ENCODE measurements at places on chromosomes 7 and 10.

DNA sequence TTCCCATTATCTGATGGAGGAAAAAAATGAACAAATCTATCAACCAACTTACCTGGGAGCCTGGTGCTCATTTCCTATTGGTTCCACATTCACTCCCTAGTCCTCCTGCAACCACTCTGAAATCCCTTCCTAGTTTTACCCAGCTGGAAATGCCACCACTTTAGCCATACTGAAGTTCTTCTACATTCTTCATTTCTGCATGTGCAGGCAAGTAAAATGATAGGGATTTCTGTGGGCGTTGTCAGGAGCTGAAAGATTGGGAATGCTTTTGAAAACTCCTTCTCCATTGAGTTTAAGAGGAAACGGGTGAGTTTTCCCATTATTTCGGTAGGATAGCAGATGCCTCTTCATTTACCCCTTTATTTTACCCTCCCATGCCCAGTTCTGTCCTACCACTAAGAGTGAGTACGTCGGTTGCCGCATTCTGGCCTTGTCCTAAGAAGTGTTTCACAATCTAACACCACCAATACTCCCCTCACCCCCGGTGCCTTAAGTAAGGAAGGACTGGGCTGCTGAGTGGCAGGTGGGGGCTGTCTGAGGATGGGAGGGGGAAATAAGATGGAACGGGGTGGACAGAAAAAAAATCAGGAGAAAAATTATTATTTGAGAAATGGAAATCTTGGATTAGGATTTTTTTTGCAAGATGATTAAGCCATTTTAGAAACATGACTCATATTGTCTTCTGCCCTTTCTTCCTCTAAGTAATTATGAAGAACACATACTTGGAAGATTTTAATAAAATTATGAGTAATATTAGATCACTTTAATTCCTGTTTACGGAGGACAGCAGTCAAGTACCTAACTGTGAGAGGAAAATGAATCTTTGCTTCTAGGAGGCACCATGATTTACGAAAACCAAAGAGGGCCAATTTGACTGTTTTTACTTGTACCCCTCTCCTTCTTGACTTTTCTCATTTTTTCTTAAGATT, 13.2 kb upstream of the TAS2R60 start:
- no peak for DNase-seq

- DNase-seq: no peak
Measured at GRCh38 chr10:14924013-14924412, 29.9 kb downstream of the DCLRE1C start.

DNA sequence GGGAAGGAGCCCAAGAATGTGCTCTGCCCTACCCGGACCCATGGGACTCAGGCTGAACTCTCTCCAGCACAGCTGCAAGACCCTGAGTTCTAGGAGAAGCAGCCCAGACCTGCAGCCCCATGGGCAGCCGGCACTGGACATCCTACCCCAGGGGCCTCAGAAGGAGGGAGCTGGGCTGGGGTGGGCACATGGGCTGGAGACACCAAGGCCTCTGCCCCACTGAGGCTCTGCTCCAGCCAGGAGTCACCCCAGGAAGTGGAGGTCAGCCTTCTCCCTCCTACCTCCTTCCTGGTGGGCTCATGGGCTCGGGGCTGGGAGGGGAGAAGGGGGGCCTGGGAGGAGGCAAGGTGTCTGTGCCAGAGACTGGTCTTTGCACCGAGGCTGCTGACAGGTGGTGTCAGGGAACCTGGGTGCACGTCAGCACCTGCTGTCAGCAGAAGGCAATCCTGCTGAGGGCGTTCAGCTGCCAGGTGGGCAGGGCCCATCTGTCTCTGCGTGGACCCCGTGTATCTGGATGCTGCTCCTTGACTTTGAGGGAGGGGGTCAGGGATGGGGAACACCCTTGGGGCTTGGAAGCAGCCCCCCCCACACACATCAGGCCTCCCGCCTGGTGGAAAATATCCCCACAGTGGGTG, 95.2 kb downstream of the PDGFA start:
- DNase-seq: no peak

- no peak for DNase-seq
Measured at GRCh38 chr10:109403551-109403950, 519.8 kb downstream of the XPNPEP1 start.

- DNase-seq: no peak
Measured at GRCh38 chr7:69177461-69177861, 420.8 kb upstream of the AUTS2 start.

- DNase-seq: no peak
Measured at GRCh38 chr7:12127455-12127854, 83.6 kb upstream of the TMEM106B start.

DNA sequence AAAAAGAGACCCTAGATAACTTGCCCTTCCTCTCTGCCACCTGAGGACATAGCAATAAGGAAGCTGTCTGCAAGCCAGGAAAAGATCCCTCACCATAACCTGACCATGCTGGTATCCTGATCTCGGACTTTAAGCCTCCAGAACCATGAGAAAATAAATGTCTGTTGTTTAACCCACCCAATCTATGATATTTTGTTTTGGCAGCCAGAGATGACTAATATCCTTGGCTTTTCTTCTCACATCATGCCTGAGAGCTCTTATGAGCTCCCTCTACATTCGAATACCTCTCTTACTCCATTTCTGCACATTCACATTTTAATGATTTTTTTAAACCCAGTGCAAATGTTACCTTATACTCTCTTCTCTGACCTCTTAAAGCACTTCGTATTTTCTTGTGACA, 214.0 kb upstream of the CHRM2 start:
- no peak for DNase-seq

- DNase-seq: no peak
Measured at GRCh38 chr10:70587045-70587658, 15.4 kb downstream of the PRF1 start.

- no peak for DNase-seq
Measured at GRCh38 chr7:66523409-66523808, 105.3 kb upstream of the KCTD7 start.

DNA sequence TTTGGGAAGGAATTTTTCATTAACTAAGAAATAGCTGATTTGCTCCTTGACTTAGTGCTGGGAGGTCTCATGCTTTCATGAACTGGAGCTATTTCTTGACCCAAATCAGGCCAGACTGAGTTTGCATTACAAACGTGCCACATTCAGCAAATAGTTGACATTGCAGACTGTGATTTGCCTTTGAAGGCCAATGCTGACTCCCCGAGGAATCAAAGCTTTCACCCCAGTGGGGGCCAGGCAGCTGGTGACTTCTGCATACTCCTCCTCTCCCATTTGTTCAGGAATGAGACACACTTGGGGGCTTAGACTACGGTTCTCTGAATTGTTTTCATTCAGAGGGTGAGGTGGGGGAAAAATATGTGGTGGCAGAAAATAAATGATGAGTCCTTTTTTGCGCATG, 111.0 kb upstream of the JAZF1 start:
- DNase-seq: no peak

DNA sequence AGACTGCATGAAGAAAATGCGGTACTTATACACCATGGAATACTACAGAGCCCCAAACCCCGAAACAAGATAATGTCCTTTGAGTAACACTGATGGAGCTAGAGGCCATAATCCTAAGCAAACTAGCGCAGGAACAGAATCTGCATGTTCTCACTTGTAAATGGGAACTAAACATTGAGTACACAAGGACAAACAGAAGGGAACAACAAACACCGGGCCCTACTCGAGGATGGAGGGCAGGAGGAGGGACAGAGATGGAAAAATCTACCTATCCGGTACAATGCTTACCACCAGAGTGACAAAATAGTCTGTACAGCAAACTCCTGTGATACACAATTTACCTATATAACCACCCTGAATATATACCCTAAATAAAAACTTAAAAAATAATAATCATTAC, 507.9 kb downstream of the IPMK start:
- DNase-seq: no peak

DNA sequence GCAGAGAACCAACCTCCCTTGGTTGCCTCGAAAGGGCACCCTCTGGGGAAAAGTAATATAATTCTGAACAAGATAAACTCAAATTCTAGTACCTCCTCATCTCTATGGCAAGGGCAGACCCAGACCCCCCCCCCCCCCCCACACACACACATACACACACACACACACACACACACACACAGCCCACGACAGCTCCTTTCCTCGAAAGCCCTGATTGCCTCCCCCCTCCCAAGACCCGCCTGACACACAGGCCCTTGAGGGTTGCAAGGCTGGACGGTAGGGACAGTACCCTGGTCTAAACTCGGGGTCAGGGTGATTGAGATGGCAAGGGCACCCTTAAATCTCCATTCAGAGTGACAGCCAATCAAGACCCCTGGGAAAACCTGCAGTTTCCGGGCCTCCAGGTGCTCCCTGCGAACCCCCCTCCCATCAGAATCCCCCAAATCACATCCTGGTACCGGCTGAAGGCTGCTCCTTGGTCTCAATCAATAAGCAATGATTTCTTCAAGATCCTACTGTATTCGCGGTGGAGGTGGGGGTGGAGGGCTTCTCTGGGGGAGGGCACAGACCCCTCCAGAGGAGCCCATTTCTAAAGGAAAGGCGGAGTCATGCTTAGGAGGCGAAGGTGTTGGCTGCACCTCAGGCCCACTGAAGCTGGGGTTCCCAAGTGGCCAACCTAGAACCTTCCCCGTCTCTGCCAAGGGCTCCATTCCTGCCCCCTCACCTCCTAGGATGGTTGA, 100.7 kb downstream of the HIP1 start:
- DNase-seq: no peak

DNA sequence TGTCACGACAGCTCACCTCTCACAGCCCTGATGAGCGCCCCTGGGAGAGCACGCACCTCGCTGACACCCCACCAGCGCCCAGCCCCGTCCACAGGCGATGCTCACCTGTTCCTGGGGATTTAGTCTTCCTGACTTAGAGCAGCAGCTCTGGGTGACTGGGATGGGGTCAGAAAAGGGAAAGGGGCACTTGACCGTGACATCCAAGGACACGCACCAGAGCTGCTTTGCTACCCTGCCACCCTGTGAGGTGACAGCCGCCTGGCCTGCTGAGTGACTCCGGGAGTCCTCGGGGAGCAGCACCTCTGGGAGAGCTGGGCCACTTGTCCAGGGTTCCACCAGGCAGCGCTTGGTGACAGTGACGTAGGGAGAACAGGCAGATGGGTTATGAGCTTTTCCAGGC, 148.2 kb downstream of the PRKAG2 start:
- no peak for DNase-seq

DNA sequence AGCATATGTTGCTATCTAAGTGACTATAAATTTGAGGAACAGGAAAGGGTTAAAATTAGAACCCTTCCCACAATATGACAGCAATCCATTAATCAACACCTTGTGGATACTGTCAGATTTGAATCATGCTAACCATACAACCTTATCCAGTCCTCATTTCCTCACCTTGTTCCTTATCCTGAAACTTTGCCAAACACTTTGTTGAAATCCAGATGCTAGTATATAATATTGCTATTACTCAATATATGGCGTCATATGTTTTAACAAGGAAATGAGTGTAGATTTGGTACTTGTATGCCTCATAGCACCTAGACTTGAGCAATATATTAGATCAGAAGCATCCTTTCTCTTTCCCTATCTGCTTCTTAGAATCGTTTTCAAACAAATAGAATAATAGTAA, 66.3 kb upstream of the SLC25A13 start:
- DNase-seq: no peak

DNA sequence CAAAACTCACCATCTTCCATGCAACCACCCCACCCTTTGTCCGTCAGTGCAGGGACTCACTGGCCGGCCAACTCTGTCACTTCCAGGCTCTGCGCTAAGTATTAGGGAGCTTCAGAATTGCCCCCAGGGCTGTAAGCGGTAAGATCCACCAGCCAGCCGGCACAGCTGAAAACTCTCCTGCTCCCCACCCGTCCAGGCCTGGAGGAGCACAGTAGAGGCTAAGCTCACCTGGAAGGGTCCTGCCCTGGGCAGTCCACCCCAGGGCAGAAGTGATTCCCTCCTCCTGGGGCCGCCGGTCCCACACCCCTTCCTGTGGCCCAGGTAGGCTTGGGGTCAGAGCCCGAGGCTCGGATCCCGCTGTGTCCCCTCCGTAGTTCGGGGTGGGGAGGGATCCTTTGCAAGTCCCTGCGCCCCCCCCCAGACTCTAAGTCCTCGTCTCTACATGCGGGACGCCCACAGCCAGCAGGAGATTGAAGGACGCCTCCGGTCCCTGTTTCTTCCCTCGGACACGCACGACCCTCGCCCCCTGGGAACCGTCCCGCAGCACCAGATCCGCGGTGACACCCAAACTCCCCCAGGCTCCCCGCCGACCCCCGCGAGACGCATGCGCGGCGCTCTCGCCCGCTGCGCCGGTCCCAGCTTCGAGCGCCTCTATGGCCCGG, 138.9 kb downstream of the ARHGAP22 start:
- DNase-seq: no peak

DNA sequence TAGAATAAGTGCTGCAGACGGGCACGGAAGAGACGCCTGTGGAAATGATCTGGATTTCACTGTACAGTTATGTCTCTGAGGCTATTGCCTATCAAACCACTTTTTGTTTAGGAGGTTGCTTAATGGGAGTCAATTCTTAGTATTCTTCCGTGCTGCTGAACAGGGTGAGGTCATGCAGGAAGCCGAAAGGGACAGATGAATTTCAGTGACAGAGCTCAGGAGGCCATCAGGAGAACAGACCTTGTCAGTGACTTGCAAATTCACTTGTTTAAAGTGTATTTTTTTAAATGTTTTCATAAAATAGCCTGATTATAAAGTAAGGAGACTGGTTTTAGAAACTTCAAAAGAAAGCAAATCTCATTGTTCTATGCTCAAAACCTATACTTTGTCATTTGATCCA, 58.9 kb downstream of the XRCC2 start:
- no peak for DNase-seq

DNA sequence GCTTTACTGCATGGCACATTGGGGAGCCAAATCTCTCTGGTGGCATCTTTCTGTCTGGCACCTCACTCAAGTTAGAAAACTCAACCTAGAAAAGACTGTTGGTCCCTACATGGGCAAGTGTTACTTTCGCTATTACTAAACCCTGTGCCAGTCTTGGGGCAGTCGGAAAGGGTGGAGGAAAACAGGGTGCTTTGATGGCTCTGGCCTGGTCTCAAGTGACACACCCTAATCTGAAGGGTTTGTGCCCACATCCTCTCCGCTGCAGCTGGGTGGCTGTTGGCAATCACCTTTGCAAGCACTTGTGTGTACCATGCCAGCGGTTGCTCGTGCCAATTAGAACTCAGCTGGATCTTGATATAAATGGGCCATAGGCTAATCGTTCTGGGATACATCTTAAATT, 159.8 kb upstream of the ITGB1 start:
- DNase-seq: no peak

GRCh38 chr10:34574353-34574934, 240.7 kb downstream of the PARD3 start:
- DNase-seq: no peak

All from NCI-H748 treated with DMSO at 0.1 percent for 48 hours (cell line).